Erythroblast (primary cell): ENCODE measurements at places on chromosomes 12 and 14.

GRCh38 chr12:127588249-127588648 is 678.7 kb upstream of the TMEM132C start:
- no peak for DNase-seq

DNA sequence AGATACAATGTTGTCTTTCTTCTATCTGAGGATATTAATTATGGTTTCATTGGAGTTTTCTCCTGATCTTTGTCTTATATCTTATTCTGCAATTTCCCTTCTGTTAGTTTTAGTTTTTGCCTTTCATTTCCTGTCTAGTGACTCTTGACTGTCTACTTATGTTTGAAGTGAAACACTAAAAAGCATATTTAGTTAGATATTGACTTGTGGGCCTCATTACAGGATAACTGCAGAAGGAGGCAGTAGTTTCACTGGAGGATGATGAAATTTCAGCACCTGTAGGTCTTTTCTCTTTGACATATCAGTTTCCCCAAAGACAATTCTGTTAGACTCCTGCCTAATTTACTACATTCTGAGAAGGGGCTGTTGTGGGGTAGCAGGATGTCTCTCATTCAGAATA is 97.5 kb upstream of the NEDD1 start:
- no peak for DNase-seq

DNA sequence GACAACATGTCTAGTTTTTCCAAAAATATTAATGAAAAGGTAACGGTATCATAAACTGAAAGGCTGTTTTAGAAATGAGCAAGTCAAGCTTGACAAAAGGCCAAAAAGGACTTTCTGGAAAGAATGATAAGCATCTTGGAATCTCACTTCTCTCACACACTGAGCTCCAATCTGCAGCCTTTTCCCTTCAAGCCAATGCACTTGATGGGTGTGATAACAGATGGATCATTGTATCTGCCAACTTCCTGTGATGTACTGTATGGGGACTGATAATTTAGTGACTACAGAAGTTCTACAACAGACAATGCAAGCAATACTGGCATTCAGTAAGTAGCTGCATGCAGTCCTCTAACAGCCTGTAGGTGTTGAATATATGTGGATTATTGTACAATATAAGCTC is 147.1 kb downstream of the MED13L start:
- peak; percentile 73 for DNase-seq

DNA sequence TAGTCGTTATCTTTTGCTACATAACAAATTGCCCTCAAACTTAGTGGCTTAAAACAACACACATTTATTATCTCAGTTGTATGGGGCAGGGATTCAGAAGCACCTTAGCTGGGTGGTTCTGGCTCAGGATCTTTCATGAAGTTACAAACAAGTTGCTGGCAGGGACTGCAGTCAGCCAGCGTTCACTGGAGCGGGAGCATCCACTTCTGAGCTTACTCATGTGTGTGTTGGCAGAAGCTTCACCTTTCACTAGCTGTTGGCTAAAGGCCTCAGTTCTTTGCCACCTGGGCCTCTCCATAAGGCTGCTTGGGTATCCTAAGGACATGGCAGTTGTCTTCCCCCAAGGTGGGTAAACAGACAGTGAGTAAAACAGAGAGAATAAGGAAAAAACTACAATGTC is 365.7 kb downstream of the RPS29 start:
- no peak for DNase-seq

- DNase-seq, result no peak
Observed at GRCh38 chr14:68819260-68819691, 26.4 kb upstream of the ZFP36L1 start.

GRCh38 chr12:5904969-5905368 is 40.1 kb downstream of the ANO2 start:
- no peak for DNase-seq
